ENCODE measurements at places on chromosomes 7 and 10. TPM values are rescaled to one million over a fixed set of nuclear protein-coding genes. Genes with fewer than 3 reads are reported as not detected.
A peak's percentile ranks its signal among the peaks of the same experiment; 100 is the strongest.

The PARP12 gene
- polyA plus RNA-seq = 73.9 TPM

The TYW1B gene
- 0.31 TPM for polyA plus RNA-seq

The MKRN1 gene
- 88.4 TPM for polyA plus RNA-seq

The ZYX gene
- polyA plus RNA-seq = 331 TPM

The INA gene
- not detected for polyA plus RNA-seq

The CYP26C1 gene
- polyA plus RNA-seq = not detected

The CDHR3 gene
- not detected for polyA plus RNA-seq

The NUB1 gene
- polyA plus RNA-seq = 26.9 TPM

The GSTO2 gene
- 0.16 TPM for polyA plus RNA-seq

DNA sequence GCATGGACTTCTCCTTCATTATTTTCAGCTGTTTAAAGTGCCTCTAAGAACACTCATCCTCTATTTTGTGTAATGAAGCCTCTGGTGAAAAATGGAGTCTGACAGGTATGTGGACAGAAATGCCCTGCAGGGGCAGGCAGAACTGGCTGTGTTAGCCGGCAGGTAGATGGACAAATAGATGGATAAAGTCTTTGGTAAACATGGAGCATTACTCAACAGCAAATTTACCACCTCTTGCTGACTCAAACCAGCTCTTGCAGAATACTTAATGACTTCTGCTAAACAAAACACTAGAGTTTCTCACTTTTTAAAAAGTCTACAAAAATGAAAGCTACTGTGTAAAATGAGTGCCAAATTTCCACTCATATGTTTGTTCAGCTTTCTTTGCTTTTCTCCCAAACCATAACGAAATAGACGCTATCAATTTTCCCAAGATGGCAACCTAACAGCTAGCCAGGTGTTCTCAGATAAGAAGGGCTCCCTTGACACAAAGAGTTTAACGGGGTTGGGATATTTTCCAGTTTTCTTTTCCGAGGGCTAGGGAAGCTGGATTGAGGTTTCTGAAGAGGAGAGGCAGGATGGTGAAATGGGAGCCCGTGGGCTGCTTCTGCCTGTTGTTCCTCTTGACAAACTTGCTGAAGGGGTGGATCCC, 71.9 kb upstream of the HABP2 start:
- no peak for DNase-seq

DNA sequence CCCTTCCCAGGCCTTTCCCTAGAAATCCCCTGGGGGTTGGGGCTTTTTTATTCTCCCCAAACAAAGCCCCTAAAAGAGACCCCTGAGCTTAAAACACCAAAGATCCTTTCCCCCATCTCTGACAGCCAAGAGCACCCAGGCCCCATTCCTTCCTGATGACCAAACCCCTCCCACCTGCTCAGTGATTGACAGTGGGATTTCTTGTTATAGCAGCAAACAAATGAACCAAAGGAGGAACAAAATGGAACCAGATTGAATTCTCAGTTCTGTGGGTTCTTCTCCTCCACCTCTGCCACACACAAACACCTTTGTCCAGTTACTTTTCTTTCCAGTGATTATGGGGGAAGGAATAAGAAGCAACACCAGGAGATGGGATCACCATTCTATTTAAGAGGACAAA, 21.5 kb upstream of the CDHR3 start:
- no peak for DNase-seq

DNA sequence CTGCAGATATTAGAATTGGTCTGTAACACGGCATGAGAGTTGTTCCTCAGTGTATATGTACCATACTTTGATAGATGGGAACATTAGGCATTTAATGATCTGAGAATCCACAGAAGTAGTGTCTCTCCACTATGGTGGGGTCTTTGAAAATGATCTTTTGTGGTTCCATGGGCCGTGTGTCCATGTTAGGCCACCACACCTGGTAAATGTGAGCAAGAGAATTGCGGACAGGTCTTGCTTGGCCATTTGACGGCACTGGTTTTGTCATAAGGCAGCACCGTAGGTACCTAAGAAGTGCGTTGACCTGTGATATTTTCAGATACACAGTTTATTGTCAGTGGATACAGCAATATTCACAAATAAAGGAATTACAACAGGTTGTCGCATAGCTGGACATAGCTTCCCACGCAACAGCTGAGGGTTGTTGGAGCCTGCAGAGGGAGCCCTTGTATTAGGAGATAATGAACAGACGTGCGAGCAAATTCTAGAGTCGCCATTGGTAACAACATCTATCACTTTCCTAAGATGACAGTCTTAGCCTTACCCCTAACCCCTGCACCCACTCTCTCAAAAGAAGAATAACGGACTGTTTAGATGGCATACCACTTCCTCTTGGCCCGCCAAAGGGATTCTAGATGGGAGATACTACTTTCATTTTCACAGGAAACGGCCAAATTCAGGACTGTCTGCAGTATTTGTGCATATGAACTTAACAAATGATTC, 111.4 kb downstream of the COL28A1 start:
- peak; percentile 20 for DNase-seq

DNA sequence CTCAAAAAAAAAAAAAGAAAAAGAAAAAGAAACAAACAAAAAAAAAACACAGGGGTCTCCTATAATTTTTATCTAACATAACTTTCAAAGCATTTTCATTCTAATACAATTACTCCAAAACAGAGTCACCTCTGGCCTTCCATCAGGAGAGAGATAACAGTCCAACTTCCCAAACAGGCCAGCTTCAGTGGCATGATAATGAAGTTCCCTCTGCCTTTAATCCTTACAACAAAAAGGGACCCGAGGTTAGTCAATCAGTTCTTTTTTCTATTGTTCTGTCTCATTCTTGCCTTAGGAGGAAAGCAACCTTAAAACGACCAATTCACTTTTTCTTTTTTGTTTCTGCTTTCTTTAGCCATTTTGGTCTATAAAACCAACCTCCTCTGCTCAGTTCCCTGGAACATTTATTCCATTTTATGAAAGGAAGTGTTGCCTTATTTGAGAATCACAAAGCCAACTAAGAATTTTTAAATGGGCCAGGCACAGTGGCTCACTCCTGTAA, 16.5 kb upstream of the FXYD4 start:
- DNase-seq = no peak

DNA sequence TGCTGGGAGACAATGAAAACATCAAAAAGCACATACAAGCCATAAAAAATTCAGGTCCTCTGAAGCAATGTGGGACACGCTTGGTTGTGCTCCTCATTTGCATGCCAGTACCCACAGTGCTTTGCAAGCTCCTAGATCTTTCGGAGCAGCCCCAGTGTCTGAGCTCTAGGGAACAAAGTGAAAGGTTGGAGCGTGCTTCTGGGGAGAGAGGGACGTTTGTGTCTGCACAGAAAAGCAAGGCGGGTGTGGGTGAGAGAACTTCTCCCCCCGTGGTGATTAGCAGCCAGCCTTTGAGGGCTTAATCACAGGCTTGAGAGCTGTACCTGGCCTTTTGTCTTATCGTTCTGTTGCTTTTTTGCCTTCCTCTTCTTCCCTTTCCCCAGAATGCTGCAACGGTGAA, 76.7 kb upstream of the HABP2 start:
- no peak for DNase-seq

- DNase-seq = no peak
Measured at GRCh38 chr7:48004638-48005037, 24.3 kb downstream of the SUN3 start.

DNA sequence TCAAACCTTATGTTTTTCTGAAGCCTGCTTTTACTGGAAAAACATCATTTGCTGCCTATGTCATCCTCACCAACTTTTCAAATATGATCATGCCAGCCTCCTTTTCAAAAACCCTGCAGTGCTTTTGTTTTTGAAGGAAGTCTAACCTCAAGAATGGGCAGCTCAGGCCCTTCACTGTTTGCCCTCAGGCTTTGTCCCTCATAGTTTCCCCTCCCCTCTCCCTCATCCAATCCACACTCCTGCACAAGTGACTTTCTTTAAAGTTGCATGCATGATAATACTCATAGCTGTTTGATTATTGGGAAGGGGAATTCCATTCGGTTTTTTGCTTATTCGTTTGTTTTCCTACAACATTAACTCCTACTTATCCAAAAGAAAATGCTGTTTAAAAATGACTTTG, 219.4 kb downstream of the SEMA3E start:
- DNase-seq = no peak

DNA sequence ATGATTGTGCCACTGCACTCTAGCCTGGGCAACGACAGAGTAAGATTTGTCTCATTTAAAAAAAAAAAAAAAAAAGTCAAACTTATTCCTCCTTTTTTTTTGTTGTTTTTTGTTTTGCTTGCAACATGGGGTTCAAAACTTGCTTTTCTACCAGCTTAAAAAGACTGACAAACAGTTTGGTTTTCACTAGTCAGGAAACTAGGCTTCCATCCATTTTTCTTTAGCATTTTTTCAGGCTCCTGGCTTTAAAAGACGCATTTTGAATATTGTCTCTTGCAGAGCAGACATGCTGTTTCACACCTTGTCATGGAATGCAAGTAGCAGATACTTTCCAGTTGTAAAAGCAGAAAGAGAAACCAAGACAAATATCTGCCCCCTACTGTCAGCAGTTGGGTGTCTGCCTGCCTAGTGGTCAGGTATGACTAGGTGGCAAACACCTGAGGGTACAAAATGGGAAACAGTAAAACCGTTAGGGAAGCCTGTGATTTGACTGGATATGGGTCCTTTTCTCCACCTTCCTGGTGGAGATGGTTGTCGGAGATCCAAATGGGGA, 139.9 kb downstream of the CCDC71L start:
- DNase-seq = no peak

DNA sequence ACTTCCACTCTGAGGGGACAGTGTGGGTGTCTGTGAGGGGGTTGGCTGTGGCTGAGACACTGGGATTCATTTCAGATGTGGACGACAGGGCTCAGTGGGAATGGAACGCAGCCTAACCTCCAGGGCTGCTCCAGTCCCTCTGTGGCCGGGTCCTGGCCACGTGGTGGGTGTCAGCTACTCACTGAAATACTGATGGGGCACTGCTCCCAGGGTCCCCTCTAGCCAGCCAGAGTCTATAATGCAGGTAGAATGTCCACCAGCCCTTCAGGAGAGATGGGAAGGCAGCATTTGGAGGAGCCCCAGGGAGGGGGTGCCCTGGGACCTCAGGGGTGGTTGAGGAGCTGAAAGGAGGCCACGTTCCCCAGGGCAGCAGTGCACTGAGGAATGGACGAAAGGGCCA, 87.2 kb upstream of the LANCL2 start:
- no peak for DNase-seq

DNA sequence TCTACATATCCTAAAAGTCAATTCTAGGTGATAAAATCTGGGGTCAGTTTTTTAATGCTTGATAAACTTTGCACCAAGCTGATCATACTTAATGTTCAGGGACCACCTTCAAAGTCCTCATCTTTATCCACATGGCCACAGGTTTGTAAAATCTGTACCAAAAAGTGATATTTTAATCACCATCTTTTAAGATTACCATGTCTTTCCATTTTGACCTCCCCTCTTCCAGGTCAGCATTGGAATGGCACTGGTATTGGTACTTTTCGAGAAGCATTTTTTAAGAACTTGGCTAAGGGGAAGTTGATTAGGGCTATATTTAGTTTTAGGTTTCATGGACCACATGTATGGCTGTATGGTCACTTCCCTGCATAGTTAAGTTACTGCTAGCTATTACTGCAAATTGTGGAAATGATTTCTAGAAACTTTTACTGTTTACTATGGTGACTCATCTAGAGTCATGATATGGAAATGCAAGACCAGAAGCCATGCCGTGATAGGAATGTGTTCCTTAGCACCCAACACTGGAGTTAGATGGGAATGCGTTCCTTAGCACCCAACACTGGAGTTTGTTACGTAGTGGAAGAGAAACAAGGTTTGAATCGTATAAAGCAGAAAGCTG, 50.8 kb upstream of the ABLIM1 start:
- DNase-seq = peak; percentile 36

GRCh38 chr7:132882714-132883428, 199.0 kb downstream of the CHCHD3 start:
- no peak for DNase-seq

- no peak for DNase-seq
Measured at GRCh38 chr7:42893346-42894240, 18.3 kb downstream of the C7orf25 start.

DNA sequence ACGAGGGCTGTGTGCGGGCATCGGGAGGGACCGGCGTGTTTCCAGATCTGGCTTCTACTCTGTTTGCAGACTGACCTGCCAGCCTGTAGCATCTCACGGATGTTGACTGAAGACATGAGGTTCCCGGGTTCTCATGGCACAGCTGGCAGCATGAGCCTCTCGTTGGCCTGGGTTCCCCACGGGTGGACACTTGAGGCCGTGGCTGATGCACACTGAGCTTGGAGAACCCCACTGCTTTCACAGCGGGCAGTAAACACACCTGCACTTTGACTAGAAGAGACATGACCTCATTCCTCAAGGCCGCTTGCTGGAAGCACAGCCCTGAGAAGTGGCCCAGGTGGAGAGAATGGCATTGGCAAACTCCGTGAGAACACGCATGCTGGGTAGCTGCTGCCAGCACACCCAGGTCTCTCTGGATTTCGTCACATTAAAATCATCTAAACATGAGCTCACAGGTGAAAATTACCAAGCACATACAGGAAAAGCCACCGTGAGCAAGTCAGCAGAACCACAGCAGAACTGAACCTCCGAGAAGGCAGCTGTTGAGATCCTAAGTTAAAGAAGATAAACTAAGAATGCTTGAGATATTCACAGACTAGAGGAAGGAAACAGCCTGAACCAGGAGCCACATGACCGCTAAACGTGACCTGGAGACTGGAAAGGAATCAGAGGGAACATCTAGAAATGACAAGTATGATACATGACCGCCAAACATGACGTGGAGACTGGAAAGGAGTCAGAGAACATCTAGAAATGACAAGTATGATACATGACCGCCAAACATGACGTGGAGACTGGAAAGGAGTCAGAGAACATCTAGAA, 32.5 kb downstream of the BNIP3 start:
- DNase-seq = no peak

GRCh38 chr7:152344253-152344652, 91.5 kb downstream of the KMT2C start:
- no peak for DNase-seq

DNA sequence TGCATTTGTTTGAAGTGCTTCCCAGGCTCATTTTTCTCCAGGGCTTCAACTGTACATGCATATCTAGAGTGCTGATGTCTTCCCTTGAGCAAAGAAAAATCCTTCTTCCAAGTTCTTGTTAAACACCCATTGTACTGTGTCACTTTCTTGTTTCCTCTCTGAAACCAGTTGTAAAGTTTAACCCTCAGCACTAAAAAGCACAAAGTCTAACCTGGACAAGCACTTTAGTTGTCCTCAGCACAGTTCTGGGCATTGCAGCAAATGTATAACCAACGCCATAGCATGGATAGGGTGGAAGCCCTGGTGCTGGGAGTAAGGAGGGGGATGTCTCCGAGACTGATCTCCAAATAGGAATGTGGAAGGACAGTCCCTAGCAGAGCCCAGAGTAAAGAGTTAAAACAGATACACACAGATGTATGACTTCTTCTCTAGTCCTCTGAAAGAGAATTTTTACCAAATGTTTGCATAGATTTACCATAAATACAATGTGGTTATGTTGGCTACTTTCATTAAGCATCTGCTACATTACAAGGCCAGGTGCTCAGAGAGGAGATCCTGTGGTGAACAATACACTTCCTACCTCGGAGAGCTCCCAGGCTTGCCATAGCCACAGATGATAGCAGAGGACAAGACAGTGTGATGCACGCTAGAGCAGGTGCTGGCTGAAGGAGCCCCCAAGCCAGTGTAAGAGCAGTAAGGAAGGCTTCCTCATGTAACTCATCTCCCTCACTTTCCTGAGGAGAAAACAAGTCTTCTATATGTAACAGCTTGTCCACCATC, 57.0 kb downstream of the DNAJC12 start:
- no peak for DNase-seq

GRCh38 chr10:101834341-101834740, 9.3 kb downstream of the KCNIP2 start:
- DNase-seq = peak; percentile 54

- DNase-seq = no peak
Measured at GRCh38 chr10:98340261-98340939, 72.4 kb upstream of the LOXL4 start.

GRCh38 chr7:139490130-139490529, 6.7 kb upstream of the KLRG2 start:
- no peak for DNase-seq

Data from CD14-positive monocyte (primary cell).